ENCODE measurements at places on chromosomes 4 and X.

DNA sequence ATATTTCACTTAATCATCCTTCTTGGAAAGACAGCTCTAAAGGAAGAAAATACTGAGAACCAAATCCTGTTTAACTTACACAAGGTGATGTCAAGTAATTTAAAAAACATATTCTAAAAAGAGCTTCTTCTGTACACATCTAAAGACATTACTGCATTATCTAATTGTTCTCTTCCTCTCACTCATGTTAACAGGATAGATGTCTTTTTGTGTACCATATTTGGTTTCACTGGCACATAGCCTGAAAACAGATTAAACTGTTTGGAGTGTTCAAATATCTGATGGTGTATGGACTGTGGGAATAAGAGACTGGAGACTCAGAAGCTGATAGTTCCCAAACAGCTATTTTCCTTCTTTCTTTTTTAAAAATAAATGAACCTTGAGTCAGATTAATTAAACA is 213.3 kb upstream of the MAB21L2 start:
- DNase-seq, result no peak

DNA sequence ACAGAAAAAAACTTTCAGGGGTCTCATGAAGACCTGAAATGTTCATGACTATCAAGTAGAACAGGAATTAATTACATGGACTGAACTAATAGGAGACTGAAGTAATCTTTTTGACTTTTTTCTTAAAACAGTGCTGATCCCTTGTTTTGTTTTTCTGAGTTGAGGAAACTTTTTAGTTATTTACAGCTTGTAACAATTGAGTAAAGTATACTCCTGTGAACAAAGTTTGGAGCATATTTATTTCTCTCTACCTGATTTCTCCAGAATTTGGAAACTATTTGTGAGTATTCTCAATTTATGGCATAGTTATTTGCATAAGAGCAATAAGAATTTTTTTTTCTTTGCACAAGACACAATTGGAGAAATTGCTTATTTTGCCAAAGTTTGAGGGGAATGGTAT is 64.8 kb downstream of the PCDH18 start:
- DNase-seq, result no peak

GRCh38 chr4:15066140-15066539 is 63.9 kb downstream of the CPEB2 start:
- DNase-seq, result no peak

GRCh38 chr4:55397520-55398321 is 2.0 kb downstream of the TMEM165 start:
- no peak for DNase-seq

GRCh38 chrX:16202943-16203342 is 35.7 kb downstream of the MAGEB17 start:
- DNase-seq, result no peak

DNA sequence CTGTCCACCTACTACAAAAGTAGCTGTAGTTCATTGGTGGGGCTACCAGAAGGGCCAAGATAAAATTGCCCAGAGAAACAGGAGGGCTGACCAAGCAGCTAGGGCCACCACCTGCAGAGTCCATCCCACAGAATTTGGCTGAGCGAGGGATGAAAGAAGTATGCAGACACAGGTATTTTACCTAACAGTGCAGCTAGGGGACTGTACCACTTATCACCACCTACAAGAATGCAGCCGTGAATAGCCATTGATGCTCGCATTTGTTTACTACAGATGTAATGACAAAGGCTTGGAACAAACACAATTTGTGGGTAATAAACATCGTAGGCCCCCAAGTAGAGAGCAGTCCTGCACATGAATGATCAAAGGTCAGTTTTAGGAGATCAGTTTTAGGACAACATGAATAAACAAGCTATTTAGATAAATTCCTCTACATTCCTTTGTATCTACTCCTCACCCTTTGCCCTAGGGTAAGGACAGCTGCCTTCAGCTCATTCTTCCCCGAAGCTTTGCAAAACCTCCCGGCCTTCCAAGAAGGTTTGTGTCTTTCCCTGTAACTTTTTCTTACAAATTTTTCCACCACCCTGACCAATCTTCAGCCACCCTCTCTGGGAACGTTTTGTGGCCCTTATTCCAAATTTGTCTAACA is 49.5 kb downstream of the ZNF718 start:
- DNase-seq, result no peak

DNA sequence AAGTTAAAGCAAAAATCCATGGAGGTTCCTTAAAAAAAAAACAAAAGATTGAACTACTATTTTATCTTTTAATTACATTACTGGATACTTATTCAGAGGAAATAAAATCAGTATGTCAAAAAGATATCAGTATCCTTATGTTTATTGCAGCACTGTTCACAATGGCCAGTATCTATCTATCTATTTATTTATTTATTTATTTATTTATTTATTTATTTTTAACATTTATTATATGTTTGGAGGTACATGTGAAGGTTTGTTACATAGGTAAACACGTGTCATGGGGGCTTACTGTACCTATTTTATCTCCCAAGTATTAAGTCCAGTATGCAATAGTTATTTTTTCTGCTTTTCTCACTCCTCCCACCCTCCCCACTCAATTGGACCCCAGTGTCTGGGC is 881.1 kb upstream of the POU3F4 start:
- DNase-seq, result no peak

DNA sequence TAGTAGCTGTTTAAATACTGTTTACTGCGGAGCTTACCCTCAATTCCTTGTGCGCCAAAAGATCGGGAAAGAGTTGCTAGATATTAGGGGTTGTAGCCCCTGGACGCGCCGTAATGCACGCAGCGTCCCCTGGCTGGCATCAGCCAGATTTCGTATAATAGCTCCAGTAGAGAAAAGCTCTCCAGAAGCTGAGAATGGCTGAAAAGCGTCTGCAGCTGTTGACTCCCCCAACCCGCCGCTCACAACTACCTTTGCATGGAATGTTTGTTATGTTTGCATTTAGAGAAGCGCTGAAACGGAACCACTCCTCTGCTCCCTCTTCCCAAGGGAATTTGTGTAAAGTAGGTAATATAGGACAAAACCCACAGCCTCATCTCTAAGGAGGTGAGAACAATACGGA is 3.7 kb downstream of the DOCK11 start:
- DNase-seq, result no peak
